ENCODE measurements at places on chromosomes 12 and 14. TPM values are rescaled to one million over a fixed set of nuclear protein-coding genes. Genes with fewer than 3 reads are reported as not detected.

NOS1 gene
- total RNA-seq, result under 0.01 TPM

LTBP2 gene
- 243 TPM for total RNA-seq

DCN gene
- 586 TPM for total RNA-seq

OTX2 gene
- not detected for total RNA-seq

KRT8 gene
- 1.5 TPM for total RNA-seq

CMKLR1 gene
- under 0.01 TPM for total RNA-seq

IAPP gene
- not detected for total RNA-seq

DNA sequence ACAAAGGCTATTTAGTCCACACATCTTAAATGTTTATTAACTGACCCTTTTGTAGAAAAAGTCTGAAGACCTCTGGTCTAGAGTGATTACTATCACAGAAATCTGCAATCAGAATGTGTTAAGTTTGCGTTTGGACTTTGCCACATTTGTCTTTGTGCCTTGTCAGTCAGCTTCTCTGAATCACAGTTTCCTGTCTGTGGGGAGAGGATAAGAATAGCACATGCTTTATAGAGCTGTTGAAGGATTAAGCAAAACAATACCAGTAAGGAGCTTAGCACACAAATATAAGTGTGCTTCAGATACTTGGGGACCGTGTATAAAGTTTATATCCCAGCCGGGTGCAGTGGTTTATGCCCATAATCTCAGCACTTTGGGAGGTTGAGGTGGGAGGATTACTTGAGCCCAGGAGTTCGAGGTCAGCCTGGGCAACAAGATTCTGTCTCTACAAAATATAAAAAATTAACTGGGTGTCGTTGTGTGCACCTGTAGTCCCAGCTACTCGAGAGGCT is 63.0 kb upstream of the BTG1 start:
- no peaks in the 10 kb centered on the region for H3K27me3 ChIP-seq
- no peaks in the 10 kb centered on the region for H3K4me1 ChIP-seq
- no peak overlapping the region for H3K27ac ChIP-seq
- no peaks in the 10 kb centered on the region for H3K36me3 ChIP-seq
- DNase-seq, result peak; percentile 18
- no peak overlapping the region for H3K4me3 ChIP-seq

DNA sequence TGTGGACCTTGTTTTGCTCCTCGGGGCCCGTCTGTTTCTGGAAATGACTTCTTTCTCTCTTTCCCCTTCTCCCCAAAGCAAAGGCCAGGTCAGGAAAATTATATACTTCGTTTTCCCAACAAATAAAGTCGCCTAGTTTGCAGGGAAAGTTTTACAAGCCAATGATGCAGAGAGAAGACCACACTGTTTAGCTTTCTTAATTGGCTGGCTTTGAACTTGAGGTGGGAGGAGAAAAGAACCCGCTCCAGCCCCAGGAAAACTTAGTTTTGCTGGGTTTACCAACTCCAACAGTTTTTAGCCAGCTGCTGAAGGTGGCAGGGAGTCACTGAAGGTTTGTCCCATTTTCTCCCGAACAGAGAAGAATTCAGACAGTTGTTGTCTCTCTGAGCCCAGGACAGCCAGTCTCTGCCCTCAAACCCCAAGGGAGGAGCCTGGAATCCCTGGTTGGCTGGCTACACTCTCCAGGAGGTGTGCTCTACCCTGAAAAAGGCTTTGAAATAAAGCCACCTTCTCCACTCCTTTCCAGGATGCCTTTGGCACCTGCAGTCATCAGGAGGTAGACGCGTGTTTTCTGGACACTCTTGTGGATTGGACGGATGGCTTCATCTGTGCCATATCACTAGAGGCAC is 24.8 kb downstream of the BCL11B start:
- H3K4me3 ChIP-seq, result no peak overlapping the region
- H3K36me3 ChIP-seq, result no peaks in the 10 kb centered on the region
- no peaks in the 10 kb centered on the region for H3K4me1 ChIP-seq
- H3K27me3 ChIP-seq, result peaks cover 5% of the 10 kb centered on the region

GRCh38 chr12:12999271-12999958 is 650 bp downstream of the HEBP1 start:
- peak overlapping the region; percentile 99 for H3K4me3 ChIP-seq
- H3K27ac ChIP-seq, result peak overlapping the region; percentile 87
- H3K36me3 ChIP-seq, result no peaks in the 10 kb centered on the region
- H3K27me3 ChIP-seq, result no peaks in the 10 kb centered on the region
- peak; percentile 23 for DNase-seq

DNA sequence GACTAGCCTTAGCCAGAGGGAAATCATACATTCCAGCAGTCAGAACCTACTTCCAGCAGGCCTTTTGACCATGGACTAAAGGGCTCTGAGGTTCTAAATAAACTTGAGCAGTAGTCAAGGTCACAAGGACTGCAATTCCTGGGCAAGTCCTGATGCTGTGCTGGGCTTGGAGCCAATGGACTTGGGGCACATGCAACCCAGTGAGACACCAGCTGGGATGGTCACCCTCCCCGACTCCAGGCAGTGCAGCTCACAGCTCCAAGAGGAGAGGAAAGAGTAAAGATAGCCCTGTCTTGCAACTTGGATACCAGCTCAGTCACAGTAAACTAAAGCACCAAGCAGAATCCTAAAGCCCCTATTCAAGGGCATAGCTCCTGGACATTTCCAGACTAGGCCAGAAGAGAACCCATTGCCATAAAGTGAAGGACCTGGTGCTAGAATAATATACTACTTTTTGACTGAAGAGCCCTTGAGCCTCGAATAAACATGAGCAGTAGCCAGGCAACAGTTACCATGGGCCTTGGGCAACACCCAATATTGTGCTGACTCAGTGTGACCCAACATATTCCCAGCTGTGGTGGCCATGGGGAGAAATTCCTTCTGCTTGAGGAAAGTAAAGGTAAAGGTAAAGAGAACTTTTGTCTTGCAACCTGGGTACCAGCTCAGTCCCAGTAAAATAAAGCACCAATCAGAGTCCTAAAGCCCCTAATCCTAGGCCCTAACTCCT is 226.2 kb upstream of the CLEC14A start:
- no peaks in the 10 kb centered on the region for H3K36me3 ChIP-seq
- no peaks in the 10 kb centered on the region for H3K4me1 ChIP-seq
- H3K27ac ChIP-seq, result peak overlapping the region; percentile 36
- no peaks in the 10 kb centered on the region for H3K27me3 ChIP-seq
- peak; percentile 77 for DNase-seq

DNA sequence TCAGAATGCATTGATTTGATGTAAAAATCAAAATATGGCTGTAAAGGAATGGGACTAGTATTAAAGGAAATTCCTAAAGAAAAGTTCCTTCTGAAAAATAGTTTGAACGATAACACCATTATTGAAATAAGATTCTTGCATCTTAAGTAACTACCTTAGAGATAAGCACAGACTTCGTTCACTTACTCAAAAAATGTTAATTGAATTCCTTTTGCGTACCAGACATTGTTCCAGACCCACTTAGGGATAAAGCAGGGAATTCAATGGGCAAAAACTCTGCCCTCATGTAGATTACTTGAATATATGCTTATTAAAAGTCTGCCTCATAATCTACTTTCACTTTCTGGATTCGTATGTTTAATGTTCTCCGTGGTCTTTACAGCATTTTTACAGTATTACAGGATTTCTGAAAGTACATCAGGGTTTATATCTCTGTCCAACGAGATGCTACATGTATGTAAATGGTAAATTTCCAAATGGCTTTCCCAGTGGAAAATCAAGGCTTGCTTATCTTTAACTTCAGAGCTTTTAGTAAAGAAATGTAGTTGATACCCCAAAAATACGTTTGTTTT is 213.7 kb downstream of the GXYLT1 start:
- no peaks in the 10 kb centered on the region for H3K36me3 ChIP-seq
- H3K4me1 ChIP-seq, result no peaks in the 10 kb centered on the region
- H3K4me3 ChIP-seq, result peak overlapping the region; percentile 15
- DNase-seq, result peak; percentile 39
- no peak overlapping the region for H3K27ac ChIP-seq
- no peaks in the 10 kb centered on the region for H3K27me3 ChIP-seq

DNA sequence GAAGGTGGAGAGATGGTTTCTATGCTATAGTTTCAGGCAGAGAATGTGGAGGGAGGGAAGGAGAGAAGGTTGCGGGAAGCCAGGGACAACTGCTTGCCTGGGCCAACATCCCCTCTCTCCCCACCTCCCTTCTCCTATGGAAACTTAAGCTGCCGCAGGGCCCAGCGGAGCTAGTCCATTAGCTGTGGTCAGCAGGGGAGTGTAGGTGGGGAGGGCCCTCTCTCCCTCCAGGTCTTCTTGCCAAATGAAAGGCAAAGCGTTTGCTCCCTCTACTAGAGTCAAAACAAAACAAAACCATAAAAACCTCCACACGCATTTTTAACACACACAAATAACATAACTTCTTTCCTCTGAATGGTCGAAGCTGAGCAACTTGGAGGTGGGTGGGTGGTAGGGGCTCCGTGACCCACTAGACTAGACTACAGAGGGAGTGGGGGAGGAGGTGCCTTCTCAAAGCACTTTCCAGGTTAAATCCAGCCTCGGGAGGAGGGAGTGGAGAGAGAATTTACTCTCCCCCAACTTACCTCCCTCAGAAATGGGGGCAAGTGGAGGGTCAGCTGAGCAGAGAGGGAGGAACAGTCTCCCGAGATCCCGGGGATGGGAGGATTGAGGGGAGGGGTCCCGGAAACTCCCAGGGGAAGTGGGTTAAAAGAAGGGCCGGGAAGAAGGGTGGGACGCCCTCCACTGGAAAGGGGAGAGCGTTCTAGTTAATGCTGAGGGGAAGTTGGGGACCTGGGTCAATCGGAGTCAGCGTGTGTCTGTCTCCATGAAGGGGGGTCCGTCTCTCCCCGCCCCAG is 4.6 kb upstream of the CACNB3 start:
- H3K4me1 ChIP-seq, result peaks cover 36% of the 10 kb centered on the region
- H3K27ac ChIP-seq, result peak overlapping the region; percentile 93
- peak overlapping the region; percentile 90 for H3K4me3 ChIP-seq
- H3K27me3 ChIP-seq, result no peaks in the 10 kb centered on the region

GRCh38 chr12:30391766-30392366 is 303.8 kb downstream of the IPO8 start:
- no peaks in the 10 kb centered on the region for H3K4me1 ChIP-seq
- DNase-seq, result no peak
- H3K27ac ChIP-seq, result no peak overlapping the region
- no peaks in the 10 kb centered on the region for H3K27me3 ChIP-seq

GRCh38 chr12:71605039-71605438 is 58.6 kb downstream of the ZFC3H1 start:
- H3K27me3 ChIP-seq, result no peaks in the 10 kb centered on the region
- no peak for DNase-seq
- H3K4me1 ChIP-seq, result no peaks in the 10 kb centered on the region
- H3K27ac ChIP-seq, result no peak overlapping the region
- H3K4me3 ChIP-seq, result no peak overlapping the region
- H3K36me3 ChIP-seq, result no peaks in the 10 kb centered on the region

GRCh38 chr14:86203843-86204242 is 673.9 kb downstream of the FLRT2 start:
- H3K4me3 ChIP-seq, result no peak overlapping the region
- no peak overlapping the region for H3K27ac ChIP-seq
- H3K36me3 ChIP-seq, result no peaks in the 10 kb centered on the region
- H3K27me3 ChIP-seq, result no peaks in the 10 kb centered on the region
- H3K4me1 ChIP-seq, result no peaks in the 10 kb centered on the region

DNA sequence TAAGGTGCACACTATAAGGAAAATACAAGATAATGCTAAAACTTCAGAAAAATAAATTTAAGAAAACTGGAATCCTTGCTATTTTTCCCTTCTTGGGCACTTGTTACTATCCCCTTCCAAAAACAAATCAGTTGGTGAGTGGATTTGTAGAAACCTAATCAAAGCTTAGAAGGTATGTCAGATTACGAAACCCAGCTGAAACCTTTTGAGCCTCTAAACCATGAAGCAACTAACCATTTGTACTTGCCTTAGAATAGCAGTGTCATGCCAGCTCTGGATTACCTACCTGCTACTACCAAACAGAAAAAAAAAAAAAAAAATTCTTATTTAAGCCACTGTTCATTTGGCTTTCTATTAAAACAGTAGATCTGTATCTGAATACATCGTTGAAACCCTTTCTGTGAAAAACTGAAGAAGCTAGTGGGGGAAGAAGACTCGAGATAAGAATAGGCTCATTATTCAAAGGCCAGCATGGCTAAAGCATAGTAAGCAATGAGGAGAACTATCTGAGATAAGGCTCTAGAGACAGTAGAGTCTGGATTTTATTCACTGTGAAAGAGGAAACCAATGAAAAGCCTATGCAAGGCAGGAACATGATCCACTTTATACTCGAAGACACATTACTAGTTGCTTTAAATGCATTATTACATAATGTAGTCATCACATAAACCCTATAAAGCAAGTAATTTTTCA is 30.2 kb downstream of the OSBPL8 start:
- no peaks in the 10 kb centered on the region for H3K4me1 ChIP-seq
- peak; percentile 10 for DNase-seq
- H3K27ac ChIP-seq, result no peak overlapping the region
- H3K27me3 ChIP-seq, result no peaks in the 10 kb centered on the region
- H3K36me3 ChIP-seq, result no peaks in the 10 kb centered on the region

DNA sequence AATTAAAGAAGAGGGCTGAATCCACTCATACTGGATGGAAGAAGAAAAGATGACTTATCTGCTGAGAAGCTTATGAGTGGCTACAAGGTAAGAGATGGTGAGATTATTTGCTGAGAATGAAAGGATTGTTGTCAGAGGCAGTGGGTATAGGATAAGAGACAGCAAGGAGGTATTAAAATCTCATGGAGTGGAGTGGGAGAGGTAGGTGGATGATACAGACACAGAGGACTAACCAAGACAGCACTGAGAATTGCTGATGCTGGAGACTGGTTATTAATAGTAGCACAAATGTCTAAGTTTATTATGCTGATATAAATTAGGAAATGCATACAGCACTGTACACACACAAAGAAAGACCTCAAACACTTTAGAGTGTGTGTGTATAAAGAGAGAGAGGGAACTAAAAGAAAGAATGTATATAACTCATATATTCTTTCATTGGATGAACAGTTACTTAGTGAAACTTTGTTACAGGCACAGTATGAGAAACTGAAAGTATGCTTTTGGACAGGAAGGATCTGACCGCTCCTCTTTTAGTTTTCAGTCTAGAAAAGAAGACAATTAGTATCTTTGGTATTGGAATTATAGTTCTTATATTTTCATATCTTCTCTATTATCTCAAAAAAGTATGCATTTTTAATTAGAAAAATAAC is 543.1 kb downstream of the LRFN5 start:
- no peaks in the 10 kb centered on the region for H3K4me1 ChIP-seq
- no peaks in the 10 kb centered on the region for H3K27me3 ChIP-seq
- no peak overlapping the region for H3K4me3 ChIP-seq
- no peak overlapping the region for H3K27ac ChIP-seq
- peak; percentile 11 for DNase-seq
- no peaks in the 10 kb centered on the region for H3K36me3 ChIP-seq

GRCh38 chr14:38143659-38144505 is 63.8 kb upstream of the SSTR1 start:
- H3K36me3 ChIP-seq, result no peaks in the 10 kb centered on the region
- H3K4me3 ChIP-seq, result peak overlapping the region; percentile 24
- peak; percentile 76 for DNase-seq
- H3K27me3 ChIP-seq, result no peaks in the 10 kb centered on the region
- peak overlapping the region; percentile 79 for H3K27ac ChIP-seq

Measured in fibroblast of lung (primary cell).